ENCODE measurements at places on chromosomes 6 and 20.

DNA sequence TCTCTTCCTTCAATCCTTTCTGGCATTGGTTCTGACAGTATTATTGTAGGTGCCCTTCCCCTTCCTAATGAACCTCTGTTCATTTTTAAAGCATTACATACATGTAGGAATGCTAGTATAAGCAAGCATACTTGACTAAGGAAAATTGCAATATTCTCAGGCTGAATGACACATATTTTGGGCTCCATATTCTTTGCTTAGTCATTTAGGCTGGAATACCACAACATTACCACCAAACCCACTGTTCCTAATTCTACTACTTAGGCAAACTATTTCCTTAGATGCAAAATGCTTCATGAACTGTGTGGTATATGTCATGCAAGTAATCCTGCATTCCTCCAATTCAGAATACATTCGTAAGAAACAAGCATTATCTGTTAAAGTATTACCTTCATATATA, 113.9 kb downstream of the PRDM1 start:
- DNase-seq, result no peak

DNA sequence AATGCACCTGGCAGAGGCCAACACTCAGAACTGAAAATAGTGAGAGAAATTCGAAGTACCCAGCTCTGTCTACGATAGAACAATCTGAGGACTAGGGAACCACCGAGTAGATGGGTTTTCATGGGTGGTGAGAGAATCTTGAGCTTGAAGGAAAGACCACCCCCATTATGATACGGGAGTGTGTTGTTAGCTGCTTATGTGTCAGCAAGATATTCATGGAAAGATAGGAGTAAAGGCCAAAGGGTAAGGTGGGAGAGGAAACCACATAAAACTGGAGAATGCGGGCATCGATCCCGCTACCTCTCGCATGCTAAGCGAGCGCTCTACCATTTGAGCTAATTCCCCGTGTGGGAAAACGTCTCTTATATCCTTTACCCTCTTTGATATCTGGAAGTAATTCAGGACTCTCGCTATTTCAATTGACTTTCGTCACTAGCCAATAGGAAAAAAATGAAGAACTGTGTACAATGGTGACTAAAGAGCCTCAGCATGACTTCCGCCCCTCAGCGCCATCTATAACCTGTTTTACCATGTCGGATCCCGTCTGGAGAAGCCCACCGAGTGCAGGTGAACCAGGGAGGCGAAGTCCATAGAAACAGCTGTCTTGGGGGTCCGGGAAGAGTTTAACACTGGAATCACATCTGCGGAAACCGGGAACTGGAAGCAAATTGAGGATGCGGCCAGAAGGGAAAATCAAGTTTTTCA, 25.0 kb upstream of the ABT1 start:
- no peak for DNase-seq

DNA sequence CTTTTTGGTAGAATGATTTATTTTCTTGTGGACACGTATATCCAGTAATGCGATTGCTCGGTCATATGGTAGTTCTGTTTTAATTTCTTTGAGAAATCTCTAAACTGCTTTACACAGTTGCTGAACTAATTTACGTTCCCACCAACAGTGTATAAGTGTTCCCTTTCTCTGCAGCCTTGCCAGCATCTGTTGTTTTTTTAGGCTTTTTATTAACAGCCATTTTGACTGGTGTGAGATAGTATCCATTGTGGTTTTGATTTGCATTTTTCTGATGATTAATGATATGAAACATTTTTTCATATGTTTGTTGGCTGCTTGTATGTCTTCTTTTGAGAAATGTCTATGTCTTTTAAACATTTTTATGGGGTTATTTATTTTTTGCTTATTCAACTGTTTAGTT, 196.7 kb downstream of the MOXD1 start:
- no peak for DNase-seq

- no peak for DNase-seq
These were observed 34.0 kb downstream of the SLX4IP start for GRCh38 chr20:10469056-10469455.

- no peak for DNase-seq
These were observed 42.5 kb upstream of the PNISR start for GRCh38 chr6:99467509-99468106.

DNA sequence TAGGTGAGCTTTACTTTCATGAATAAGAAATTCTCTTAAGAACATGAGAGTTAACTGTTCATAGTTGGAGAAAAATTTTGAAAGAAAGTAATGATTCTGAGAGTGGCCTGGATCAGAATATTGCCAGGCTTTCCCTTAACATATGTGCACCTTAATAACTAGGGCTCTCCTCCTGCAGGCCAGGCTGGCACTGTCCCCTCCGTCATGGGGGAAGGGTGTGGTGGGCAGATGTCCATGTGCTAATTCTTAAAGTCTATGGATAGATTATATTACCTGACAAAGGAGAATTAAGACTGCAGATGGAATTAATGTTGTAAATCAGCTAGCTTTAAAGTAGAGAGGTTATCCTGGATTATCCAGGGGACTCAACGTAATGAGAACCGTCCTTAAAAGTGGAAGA, 10.9 kb upstream of the KLHL32 start:
- no peak for DNase-seq

DNA sequence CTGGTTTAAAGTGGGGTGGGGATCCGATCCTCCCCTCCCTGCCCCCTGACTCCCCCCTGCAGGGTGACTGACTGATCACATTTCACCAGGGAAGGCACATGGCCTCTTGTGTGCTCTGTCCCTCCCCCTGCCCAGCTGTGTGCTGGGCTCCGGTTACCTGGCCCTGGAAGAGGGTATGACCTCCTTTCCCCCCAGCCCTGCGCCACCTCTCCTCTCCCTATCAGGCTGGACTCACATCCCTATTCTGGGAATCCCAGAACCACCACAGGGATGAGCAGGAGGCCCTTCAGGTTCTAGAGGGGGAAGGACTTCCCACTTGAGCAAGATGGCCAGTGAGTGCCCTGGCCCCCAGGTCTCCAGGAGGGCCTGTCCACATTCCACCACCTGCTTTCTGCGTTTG, 2.1 kb upstream of the IP6K3 start:
- no peak for DNase-seq

GRCh38 chr20:2816583-2817340, 598 bp downstream of the TMEM239 start:
- no peak for DNase-seq

- DNase-seq, result no peak
These were observed 7.5 kb downstream of the TOMM34 start for GRCh38 chr20:44952731-44953130.

DNA sequence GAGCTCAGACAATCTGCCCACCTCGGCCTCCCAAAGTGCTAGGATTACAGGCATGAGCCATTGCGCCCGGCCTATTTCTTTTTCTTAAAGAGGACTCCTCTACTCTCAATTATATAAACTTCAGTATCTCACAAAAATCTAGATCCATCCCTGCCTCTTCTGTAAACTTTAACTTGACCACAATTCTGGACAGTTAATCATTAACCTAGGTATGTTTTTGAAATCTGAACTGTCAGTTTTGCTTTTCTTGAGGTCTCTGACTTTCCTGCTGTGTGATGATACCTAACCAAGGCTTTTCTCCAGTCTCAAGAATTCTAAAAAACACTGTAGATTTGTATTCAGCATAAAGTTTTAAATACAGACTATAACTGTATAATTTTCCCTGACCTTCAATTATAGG, 388.2 kb upstream of the SYNCRIP start:
- DNase-seq, result no peak

DNA sequence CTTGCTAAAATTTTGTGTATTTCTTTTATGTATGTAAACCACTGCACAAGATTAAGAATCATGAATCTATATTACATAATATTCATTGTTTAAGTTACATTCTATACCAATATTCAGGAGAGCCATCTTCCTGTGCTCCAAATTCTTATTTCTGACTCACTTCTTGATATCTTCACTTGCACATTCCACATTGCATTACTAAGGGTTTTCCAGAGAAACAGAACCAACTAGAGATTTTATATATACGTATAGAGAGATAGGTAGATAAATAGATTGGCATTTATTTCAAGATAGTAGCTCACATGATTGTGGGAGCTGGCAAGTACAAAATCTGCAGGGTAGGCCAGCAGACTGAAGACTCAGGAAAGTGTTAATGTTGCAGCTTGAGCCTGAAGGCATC, 222.2 kb upstream of the PRSS16 start:
- DNase-seq, result no peak

DNA sequence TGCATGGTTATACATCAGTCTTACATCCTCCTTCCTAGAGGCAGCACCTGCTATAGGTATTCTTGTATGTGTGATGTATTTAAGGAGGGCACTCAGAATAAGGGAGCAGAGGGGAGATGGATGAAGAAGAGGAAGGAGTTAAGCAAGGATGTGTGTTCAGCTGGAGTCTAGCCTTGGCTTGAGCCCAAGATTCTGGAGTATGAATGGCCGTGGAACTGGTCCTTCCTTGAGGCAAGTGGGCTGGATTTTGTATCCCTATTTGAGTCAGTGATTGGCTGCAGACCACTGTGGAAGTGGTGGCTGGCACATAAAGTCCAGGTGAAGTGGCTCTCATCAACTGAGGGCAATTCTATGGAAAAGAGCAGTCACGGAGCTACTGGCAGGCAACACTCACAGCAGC, 112.0 kb upstream of the RNF24 start:
- DNase-seq, result no peak

GRCh38 chr6:159249128-159249527, 79.9 kb downstream of the FNDC1 start:
- no peak for DNase-seq

- no peak for DNase-seq
These were observed 21.4 kb downstream of the PCSK2 start for GRCh38 chr20:17248224-17248623.

DNA sequence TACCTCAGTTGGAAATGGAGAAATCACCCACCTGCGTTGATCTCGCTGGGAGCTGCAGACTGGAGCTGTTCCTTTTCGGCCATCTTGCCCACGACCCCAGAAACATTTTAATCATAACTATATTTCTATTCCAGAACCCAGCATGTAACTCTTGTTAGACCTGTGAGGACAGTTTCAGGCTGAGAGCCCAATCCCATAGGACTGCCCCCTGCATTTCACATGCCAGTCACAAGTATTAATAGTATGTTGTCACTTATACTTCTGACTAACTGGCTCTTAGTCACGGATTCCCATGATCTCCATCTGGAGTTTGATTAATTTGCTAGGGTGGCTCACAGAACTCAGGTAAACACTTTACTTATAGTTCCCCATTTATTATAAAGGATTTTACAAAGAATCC, 96.0 kb upstream of the PRND start:
- DNase-seq, result no peak

- DNase-seq, result no peak
These were observed 30.3 kb upstream of the MAPK13 start for GRCh38 chr6:36099869-36100483.

DNA sequence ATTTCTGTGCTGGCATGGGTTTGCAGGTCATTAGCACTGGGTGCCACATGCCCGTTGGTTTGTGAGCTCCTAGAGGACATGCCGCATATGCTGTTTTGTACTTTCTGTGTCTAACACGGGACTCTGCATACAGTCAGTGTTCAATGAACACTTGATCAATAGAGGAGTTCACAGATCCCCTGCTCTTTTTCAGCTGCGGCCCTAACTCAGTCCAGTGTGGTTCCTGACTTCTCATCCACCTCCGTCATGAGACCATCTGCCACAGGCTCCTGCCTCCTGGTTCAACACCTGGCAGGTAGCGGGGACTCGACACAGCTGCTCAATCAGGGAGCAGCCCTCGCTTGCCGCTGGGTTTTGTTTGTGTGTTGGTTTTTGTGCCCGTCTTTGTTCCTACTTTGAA, 13.8 kb upstream of the BMP7 start:
- no peak for DNase-seq
